ENCODE measurements at places on chromosomes 12 and 14.

DNA sequence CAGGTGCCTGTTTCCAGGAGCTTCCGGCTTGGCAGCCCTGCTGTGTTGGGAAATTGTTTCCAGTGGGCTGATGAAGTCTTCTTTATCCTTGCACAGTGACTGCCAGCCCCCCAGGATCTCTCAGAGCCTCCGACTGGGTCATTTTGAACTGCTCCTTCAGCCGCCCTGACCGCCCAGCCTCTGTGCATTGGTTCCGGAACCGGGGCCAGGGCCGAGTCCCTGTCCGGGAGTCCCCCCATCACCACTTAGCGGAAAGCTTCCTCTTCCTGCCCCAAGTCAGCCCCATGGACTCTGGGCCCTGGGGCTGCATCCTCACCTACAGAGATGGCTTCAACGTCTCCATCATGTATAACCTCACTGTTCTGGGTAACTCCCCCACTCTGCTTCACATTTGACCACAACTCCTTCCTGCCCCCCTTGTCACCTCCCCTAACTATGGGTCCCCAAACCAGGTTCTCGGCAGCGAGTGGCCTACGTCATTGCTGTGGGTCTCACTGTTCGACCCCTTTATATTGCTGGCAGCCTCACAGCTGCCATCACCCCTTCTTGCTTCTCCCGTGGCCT lies 2.3 kb downstream of the LAG3 start:
- no peak for DNase-seq

DNA sequence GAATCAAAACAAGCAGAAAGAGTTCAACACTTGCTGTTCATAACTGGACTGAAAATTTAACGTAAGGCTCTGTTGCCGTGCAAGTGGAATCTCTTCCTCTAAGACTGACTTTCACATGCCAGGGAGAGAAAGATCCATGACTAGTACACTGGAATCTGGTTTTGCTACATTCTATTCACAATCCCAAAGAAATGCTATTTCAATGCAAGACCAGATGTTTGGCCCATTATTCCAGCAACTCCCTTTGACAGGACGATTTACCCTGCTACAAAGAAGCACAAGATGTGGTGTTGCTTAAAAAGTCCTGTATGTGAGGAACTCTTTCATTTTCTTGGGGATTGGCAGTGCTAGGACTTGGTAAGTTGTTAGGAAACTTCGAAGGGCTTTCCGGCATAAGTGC lies 17.4 kb downstream of the RFC5 start:
- DNase-seq, result no peak

GRCh38 chr12:114340231-114340630 lies 65.7 kb downstream of the TBX5 start:
- DNase-seq, result no peak

- DNase-seq, result no peak
These were observed 22.9 kb downstream of the SOCS2 start for GRCh38 chr12:93595351-93595750.

- DNase-seq, result no peak
These were observed 74.9 kb upstream of the BCAT1 start for GRCh38 chr12:25023808-25024207.

- DNase-seq, result no peak
These were observed 91.9 kb downstream of the FRMD6 start for GRCh38 chr14:51743588-51744000.

DNA sequence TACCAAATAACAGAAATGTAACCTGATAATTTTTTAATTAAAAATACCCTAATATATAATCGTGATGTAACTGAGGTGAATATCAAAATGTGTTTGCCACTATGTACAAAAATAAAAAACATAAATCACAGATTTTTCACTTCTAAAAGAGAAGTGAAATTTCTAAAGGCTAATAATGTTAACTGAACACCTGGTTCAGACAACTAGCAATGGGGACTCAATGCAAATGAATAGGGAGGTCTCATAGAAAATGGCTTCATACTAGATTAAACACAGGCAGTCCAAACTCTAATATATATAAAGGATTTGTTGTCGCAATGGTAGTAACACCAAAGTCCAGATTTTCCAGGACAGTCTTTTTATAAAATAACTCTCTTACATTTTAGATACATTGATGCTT lies 365.4 kb upstream of the ATP2B1 start:
- DNase-seq, result no peak

GRCh38 chr14:55272922-55273321 lies 1.7 kb downstream of the FBXO34 start:
- DNase-seq, result no peak

DNA sequence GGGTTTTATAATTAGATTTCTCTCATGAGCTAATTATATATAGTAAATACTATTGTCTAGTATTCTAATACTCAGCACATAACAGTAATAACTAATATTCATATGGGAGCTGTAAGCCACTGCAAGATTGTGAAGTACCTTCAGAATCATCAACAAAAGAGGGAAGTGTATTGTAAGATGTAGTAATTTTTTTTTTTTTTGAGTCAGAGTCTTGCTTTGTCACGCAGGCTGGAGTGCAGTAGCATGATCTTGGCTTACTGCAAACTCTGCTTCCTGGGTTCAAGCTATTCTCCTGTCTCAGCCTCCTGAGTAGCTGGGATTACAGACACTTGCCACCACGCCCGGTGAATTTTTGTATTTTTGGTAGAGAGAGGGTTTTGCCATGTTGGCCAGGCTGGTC lies 3.1 kb downstream of the GPR33 start:
- no peak for DNase-seq

Measured in stimulated activated CD4-positive, alpha-beta T cell treated with anti-CD3 and anti-CD28 coated beads, Interleukin-15, amount 100 ng/mL, for 1 hour (primary cell).